ENCODE measurements at places on chromosomes 6 and 20.

DNA sequence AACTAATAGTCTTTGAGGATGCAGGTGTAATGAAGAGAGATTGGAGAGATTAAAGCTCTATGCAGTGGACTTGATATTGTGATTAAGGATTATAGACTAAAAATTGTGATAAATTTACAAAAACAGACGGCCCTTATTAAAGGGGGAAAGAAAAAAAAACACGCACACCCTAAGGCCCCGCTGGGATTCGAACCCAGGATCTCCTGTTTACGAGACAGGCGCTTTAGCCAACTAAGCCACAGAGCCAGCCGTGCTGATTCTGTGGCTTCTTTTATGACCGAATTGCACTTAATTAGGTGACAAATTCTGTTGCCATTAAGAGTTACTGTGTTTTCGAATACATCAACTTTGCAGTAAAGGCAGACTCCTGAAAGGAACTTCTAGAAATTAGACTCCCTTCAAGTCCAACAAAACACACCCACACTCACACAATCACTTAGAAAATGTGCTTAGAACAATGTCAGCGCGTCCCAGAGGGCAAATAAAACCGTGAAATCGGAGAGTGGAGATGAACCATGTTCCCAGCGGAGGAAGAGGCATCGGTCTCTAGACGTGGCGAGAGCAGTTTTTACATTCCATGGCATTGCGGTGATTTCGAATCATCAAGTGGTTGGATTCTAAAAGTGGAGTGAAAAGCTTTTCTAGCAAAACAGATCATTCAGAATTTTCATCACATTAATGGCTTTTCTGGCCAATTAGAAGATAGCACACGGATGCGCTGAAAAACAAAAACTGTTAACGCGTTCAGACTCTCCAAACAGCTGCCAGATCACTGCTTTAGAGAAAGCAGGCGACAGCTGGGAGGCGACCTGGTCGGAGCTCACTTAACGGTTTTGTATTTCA, 122.6 kb downstream of the GPX5 start:
- DNase-seq: peak; percentile 55

GRCh38 chr20:24949756-24950127, 673 bp downstream of the CST7 start:
- no peak for DNase-seq

- no peak for DNase-seq
Measured at GRCh38 chr6:158066136-158066781, 84.6 kb downstream of the SYNJ2 start.

DNA sequence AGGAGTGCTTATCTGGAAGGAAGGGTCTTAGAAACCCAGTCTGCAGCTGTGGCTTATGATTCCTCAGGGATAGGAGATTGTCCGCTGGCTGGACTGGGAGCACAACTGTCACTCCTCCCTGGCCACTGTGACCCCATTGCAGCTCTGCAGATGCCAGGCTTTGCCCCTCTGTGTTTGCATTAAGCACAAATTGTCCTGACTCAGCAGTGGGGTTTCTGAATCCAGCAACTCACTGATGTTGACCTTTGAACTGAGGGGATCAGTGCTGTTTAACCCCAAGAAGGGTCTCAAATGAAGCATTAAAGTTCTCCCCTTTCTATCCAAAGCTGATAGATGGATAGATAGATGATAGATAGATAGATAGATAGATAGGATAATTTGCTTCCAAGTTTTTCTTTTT, 29.5 kb downstream of the DACT2 start:
- no peak for DNase-seq

DNA sequence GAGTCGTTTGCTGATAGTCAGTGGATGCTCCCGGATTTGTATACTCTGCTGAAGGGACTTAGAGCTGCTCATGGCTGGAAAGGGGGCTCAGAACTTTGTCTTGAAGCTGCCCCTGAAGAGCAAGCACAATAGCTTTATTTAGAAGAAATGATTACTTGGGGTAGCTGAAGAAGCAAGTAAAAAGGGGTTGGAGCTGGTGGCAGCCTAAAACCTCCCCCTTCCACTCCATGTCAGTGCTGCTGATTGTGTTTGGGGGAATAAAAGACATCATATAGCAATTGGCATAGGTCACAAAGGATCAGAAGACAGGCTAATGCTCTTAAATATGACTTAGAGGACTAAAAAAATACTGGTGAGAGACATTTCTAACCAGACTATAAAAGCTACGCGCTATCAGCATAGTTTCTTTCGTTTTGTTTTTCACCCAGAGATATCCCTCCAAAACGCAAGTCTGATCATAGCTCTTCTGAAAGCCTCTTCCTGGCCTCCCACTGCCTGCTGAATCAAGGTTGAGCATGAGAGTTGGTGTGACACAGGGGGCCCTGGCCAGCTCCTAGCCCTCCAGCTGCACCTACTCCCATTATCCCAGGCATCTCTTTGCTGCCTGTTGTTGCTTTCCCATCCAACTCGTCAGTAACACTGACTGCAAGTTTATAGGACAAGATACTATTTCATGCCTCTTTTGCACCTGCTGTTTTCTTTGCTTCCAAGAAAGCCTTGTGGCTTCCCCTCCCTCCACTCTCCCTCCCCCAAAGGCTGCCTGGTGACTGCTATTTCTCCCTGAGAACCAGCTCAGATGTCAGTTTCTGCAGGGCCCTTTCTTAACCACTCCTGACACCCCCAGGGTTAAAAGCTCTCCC, 33.9 kb upstream of the SGK1 start:
- no peak for DNase-seq

GRCh38 chr6:87721311-87721710, 19.3 kb upstream of the AKIRIN2 start:
- no peak for DNase-seq

GRCh38 chr6:137115658-137116057, 57.8 kb downstream of the IL22RA2 start:
- DNase-seq: no peak

GRCh38 chr6:164731539-164731938, 577.9 kb downstream of the C6orf118 start:
- DNase-seq: no peak

DNA sequence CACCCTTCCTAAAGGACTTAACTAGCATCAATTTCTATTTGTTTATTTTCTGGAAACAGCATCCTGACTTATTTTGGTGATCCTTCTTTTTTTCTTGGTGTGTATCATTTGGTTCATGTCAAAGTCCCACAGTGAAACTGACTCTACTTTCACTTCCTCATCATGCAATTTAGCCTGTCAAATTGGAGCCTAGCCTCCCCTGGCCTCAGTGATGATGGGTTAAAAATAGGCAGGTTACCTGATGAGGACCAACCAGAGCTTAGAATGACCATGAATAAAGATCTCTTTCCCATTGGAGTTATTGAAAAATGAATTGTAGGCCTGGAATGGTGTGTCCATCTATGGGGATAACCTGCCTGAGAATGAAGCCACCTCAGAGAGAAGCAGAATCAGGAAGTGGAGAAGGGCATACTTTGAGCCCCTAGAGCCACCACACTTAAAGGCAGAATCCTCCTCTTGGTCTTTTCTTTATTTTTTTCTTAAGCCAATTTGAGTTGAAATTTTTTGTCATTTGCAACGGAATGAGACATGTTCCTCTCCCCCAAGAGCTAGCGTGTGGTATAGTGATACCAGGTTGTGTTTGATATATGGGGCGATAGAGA, 105.6 kb downstream of the BTBD3 start:
- DNase-seq: no peak

DNA sequence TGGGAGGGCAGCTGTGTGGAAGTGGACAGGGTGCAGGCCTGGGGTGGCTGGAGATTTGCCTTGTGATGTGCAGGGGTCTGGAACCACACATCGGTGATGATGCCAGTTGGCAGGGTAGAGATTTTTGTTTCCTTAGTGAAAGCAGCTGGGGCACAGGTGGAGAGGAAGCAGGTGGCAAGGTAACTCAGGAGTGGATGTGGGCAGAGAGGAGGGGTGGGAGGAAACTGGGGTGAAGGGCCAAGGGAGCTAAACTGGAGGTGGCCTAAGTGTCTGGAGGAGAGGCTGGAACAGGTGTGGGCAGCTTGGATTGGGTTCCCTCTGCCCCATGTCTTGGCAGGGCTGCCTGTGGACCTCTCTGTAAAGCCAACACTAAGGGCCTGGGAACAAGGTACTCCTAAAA, 4.7 kb upstream of the SCUBE3 start:
- DNase-seq: no peak

- no peak for DNase-seq
Measured at GRCh38 chr6:107488875-107489635, 862 bp upstream of the SOBP start.

DNA sequence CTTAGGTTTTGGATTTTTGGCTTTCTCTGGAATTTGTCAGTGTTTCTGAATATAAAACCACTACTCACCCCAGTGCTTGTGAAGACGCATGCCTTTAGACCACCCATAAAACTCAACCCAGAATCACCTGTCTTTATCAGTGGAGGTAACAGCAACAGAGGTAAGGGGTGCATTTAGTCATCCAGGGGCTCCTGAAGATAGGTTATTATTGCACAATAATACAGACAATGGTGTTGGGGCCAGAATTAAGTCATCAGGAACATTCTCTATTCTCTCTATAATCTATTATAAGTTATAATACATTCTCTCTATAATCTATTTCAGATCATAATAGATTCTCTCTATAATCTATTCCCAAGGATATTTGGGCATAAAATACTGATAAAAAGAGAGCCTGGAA, 100.2 kb upstream of the KCNQ5 start:
- DNase-seq: no peak

DNA sequence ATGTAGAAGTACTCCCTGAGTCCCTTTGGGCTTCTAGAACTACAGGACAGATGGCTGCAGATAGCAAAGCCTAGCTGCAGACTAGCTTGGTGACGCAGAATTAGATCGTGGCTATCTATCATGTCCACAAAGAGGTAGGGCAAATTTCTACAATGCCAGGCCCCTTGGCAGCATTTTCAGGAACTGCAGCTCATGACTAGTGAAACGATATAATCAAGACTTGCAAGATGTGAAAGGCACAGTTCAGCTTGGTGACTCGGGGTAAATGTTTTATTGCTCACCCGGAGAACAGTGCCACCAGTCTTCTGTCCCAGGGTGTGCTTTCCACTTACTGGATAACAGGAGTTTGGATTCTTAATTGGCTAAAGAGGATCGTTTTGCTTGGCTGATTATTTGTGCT, 108.7 kb upstream of the LY86 start:
- no peak for DNase-seq

- no peak for DNase-seq
Measured at GRCh38 chr6:168927026-168927425, 326.6 kb downstream of the THBS2 start.

DNA sequence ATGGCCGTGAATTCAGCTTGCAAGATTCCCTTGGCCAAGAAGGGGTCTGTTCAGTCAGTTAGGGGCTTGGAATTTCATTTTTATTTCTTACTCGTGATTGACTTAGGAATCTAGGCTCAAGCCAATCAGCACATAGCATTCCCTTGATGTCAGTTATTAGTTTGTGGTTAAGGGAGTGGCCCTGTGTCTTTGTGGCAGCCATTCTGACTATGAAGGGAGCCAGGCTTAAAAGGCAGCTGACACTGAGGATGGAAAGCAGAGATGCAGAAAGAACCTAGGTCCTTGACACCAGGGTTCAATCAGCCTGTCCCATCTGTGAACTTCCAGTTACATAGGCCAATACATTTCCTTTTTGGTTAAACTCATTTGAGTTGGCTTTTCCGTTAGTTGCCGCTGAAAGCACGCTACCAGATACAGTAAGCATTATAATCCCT, 48.1 kb downstream of the MCUR1 start:
- no peak for DNase-seq

DNA sequence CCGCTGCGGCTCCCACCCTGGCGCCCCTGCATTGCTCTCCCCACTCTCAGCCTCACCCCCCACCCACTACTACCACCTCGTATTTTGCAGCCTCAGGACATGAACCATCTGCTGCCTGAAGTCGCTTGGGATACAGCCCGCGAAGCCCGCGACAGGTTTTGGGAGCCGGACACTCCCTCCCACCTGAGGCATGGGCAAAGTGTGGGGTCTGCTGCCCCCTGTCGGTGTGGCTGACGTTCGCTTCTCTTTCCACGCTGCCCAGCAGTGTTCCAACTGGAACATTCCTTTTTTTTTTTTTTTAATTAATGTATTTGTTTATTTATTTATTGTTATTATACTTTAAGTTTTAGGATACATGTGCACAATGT, 15.3 kb upstream of the LPA start:
- DNase-seq: no peak

- no peak for DNase-seq
Measured at GRCh38 chr6:41427642-41428335, 92.4 kb downstream of the NCR2 start.

DNA sequence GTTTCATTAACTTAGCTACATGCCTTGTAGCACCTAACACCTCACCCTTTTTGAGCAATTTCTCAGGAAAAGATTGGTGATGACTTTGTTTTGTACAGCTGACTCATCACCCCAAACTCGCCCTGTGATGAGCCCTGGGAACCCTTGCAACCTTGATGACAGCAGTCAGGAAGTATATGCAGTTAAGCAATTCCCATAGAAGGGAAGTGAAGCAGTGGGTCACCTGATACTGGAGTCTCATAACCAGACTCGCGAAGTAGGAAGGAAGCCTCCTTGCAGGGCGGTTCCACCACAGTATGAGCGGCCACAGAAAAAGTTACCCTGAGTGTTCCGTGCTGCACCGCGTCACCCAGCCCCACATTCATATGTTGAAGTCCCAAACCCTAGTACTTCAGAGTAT, 82.0 kb upstream of the EDN1 start:
- DNase-seq: no peak

- no peak for DNase-seq
Measured at GRCh38 chr6:81785377-81785776, 32.9 kb upstream of the TENT5A start.

- DNase-seq: no peak
Measured at GRCh38 chr6:109236115-109237076, 141.1 kb downstream of the CEP57L1 start.

DNA sequence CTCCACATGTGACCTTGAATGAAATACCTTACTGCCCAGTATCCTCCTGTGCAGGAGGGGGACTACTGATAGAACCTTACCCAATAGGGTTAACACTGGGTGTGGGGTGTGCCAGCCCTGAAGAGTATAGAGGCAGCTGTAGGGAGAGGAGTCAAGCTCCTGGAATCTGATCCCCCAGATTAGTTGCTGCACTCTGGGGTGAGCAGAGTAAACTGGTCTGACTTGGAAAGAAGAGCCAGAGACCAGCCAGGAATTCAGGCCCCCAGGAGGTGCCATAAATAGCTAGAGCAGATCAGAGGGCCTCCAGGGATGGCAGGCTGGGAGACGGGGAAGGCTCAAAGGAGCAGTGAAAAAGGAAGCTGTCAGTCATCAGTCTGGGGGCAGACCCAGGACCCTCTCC, 3.5 kb upstream of the APOBEC2 start:
- no peak for DNase-seq

GRCh38 chr6:84763886-84764331, 489 bp downstream of the TBX18 start:
- DNase-seq: no peak

DNA sequence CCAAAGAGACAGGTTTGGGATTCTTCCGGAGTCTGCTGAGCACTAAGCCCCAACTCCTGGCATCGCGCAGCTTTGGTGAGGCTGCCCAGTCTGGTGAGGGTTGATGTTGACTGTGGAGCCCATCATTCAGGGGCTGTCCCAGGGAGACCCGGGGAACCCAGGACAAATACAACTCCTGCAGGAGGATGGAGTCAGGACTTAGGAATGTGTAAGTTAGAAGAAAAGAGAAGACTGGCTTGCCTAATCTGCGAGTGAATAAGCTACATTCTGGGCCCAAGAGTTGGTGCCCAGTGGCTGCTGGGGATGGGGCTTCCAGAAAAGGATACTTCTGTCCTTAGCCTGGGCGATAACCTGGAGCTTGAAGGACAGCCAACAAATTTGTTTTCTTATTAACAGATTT, 47.9 kb downstream of the STK35 start:
- no peak for DNase-seq
